ENCODE measurements at places on chromosomes 11 and 22.
A peak's percentile ranks its signal among the peaks of the same experiment; 100 is the strongest.

GRCh38 chr11:57349491-57350274 is 11.5 kb downstream of the P2RX3 start:
- H3K4me1 ChIP-seq, result no peaks in the 10 kb centered on the region
- 0 out of 2 replicates have a peak, but pooled peaks cover 5% of the 10 kb centered on the region for H3K27me3 ChIP-seq
- DNase-seq, result peak; percentile 39
- H3K27ac ChIP-seq, result no peak overlapping the region
- H3K36me3 ChIP-seq, result no peaks in the 10 kb centered on the region

DNA sequence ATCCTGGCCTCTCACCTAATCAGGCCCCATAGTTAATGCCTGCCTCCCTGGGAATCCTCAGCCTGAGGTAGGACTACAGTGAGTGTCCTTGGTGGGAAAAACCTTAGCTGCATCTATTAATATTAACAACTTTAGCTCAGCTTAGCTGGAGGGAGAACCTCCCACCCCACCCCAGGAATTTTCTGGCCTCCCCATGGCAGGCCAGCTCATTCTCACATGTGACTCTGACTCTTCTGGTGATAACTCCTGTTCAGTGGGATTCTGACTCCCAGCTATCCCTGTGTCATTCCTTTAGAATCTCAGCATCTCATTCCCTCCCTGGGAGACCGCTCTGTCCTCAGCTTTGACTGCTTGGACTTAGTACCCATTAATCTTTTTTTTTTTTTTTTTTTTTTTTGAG is 14.5 kb downstream of the ART5 start:
- H3K4me1 ChIP-seq, result no peaks in the 10 kb centered on the region
- H3K4me3 ChIP-seq, result no peak overlapping the region
- H3K27me3 ChIP-seq, result no peaks in the 10 kb centered on the region
- no peak for DNase-seq

DNA sequence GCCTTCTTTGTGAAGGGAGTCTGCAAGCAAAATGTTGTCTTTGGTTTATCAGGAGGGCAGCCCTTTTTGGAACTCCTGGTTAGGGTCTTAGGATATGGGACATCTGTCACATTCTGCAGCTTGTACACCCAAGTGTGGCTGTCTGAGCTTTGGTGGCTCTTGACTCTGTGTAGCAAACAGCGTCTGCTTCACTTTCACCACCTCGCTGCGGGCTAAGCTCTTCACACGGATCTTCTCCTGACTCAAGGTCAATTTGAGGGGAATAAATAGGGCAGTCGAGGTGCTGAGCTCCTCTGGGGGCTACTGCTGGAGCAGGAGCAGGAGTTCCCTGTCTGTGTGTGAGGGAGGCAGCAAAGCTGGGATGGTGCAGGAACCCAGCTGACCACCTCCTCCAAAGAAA is 10.6 kb downstream of the MICAL2 start:
- no peak for DNase-seq
- no peaks in the 10 kb centered on the region for H3K36me3 ChIP-seq
- H3K4me3 ChIP-seq, result no peak overlapping the region
- no peaks in the 10 kb centered on the region for H3K4me1 ChIP-seq
- no peak overlapping the region for H3K27ac ChIP-seq
- H3K27me3 ChIP-seq, result no peaks in the 10 kb centered on the region

- H3K27ac ChIP-seq, result no peak overlapping the region
- no peaks in the 10 kb centered on the region for H3K27me3 ChIP-seq
- no peaks in the 10 kb centered on the region for H3K4me1 ChIP-seq
- no peak overlapping the region for H3K4me3 ChIP-seq
- H3K36me3 ChIP-seq, result no peaks in the 10 kb centered on the region
These were observed 33.4 kb downstream of the PLA2G6 start for GRCh38 chr22:38148245-38148644.

DNA sequence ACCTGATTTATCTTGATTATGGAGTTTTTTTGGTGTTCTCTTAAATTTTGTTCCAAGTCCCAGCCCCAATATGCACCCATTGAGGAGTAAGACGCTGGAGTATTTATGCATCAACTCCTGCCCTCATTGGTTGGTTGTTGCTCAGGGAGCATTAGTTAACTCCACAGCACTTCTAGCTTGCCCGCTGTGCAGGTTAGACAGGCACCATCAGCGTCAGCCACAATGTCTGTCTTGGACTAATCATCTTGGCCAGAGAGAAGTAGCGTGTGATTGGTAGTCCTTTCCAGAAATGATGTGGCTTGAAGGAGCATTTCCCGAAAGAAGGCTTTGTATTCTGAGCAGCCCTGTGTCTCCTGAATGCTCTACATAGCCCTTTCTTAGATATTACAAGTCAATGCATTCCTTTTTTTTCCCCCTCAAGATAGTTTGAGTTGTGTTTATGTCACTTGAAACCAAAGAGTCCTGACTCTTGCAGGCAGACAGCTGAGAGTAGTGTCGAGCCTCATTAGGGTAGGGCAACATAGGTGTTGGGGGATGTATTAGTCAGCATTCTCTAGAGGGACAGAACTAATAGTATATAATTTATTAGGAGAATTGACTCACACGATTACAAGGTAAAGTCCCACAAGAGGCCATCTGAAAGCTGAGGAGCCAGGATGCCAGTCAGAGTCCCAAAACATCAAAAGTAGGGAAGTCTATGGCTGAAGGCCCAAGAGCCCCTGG is 94.6 kb upstream of the RCN1 start:
- H3K4me3 ChIP-seq, result no peak overlapping the region
- H3K27me3 ChIP-seq, result no peaks in the 10 kb centered on the region
- DNase-seq, result no peak
- H3K36me3 ChIP-seq, result no peaks in the 10 kb centered on the region
- H3K4me1 ChIP-seq, result peaks cover 5% of the 10 kb centered on the region

GRCh38 chr22:41621911-41622179 is 750 bp downstream of the XRCC6 start:
- H3K4me3 ChIP-seq, result peak overlapping the region; percentile 98
- H3K27me3 ChIP-seq, result no peaks in the 10 kb centered on the region
- peak overlapping the region; percentile 92 for H3K27ac ChIP-seq
- H3K4me1 ChIP-seq, result peaks cover 12% of the 10 kb centered on the region

DNA sequence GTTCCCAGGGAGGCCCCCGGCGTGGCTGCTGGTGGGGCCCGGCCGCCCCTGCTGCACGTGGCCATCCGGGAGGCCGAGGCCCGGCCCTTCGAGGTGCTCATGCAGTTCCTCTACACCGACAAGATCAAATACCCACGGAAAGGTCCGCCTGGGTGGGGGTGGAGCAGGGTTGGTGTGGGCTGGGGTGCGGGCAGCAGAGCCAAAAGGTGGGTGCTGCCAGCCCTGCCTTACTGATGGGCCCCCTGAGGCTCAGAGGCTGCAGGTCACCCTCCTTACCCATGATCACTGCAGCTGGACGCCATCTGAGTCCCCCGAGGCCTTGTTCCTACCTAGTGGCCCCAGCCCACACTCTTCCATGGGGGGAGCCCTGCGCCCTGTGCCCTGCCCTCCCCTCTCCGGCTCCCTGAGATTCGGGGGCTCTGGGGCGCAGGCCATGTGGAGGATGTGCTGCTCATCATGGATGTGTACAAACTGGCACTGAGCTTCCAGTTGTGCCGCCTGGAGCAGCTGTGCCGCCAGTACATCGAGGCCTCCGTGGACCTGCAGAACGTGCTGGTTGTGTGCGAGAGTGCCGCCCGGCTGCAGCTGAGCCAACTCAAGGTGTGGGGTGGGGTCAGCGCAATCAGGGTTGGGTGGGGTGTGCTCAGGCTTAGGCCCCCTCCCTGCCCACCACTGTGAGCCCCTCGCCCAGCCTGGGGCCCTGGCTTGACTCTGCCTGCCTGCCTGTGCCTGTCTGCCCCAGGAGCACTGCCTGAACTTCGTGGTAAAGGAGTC is 7.6 kb downstream of the THAP7 start:
- no peak for DNase-seq
- no peaks in the 10 kb centered on the region for H3K36me3 ChIP-seq
- no peaks in the 10 kb centered on the region for H3K4me1 ChIP-seq
- H3K27ac ChIP-seq, result no peak overlapping the region

DNA sequence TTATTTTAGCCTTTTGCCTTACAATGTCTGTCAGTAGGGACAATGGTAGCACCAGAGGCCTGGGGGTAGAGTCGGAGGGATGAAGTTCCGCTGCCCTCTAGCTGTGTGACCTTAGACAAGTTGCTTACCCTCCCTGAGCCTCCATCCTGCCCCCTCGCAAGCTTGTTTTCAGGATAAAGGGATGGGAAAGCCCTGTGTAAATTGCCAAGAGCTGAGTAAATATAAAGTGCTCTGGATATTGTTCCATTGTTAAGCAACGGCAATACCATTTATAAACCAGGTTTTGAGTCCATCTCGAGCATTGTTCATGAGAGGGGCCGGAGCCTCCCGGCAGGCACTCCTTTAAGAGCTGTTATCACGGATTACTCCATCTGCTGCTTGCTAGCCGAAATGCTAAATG is 72.9 kb downstream of the ZBTB16 start:
- H3K27ac ChIP-seq, result no peak overlapping the region
- H3K36me3 ChIP-seq, result no peaks in the 10 kb centered on the region
- H3K4me1 ChIP-seq, result 0 out of 2 replicates have a peak, but pooled peaks cover 11% of the 10 kb centered on the region
- H3K27me3 ChIP-seq, result no peaks in the 10 kb centered on the region
- H3K4me3 ChIP-seq, result no peak overlapping the region

GRCh38 chr22:18980829-18981228 is 44.7 kb upstream of the PRODH start:
- no peaks in the 10 kb centered on the region for H3K27me3 ChIP-seq
- H3K4me1 ChIP-seq, result no peaks in the 10 kb centered on the region
- H3K27ac ChIP-seq, result no peak overlapping the region

GRCh38 chr22:32331236-32331917 is 26.3 kb upstream of the RFPL3 start:
- H3K4me3 ChIP-seq, result no peak overlapping the region
- no peaks in the 10 kb centered on the region for H3K27me3 ChIP-seq
- H3K36me3 ChIP-seq, result no peaks in the 10 kb centered on the region
- no peak overlapping the region for H3K27ac ChIP-seq
- no peaks in the 10 kb centered on the region for H3K4me1 ChIP-seq

- DNase-seq, result peak; percentile 23
- H3K27me3 ChIP-seq, result peaks cover 85% of the 10 kb centered on the region
- no peaks in the 10 kb centered on the region for H3K4me1 ChIP-seq
- no peaks in the 10 kb centered on the region for H3K36me3 ChIP-seq
These were observed 6.9 kb upstream of the NRXN2 start for GRCh38 chr11:64729851-64730382.

- no peaks in the 10 kb centered on the region for H3K4me1 ChIP-seq
- peaks cover 80% of the 10 kb centered on the region for H3K27me3 ChIP-seq
- H3K36me3 ChIP-seq, result no peaks in the 10 kb centered on the region
- no peak for DNase-seq
- no peak overlapping the region for H3K27ac ChIP-seq
These were observed 41.8 kb upstream of the PRR5 start for GRCh38 chr22:44660051-44660830.

- no peak for DNase-seq
- no peak overlapping the region for H3K4me3 ChIP-seq
- H3K27ac ChIP-seq, result no peak overlapping the region
- no peaks in the 10 kb centered on the region for H3K4me1 ChIP-seq
These were observed 185.4 kb downstream of the IGLL1 start for GRCh38 chr22:23394525-23395326.

DNA sequence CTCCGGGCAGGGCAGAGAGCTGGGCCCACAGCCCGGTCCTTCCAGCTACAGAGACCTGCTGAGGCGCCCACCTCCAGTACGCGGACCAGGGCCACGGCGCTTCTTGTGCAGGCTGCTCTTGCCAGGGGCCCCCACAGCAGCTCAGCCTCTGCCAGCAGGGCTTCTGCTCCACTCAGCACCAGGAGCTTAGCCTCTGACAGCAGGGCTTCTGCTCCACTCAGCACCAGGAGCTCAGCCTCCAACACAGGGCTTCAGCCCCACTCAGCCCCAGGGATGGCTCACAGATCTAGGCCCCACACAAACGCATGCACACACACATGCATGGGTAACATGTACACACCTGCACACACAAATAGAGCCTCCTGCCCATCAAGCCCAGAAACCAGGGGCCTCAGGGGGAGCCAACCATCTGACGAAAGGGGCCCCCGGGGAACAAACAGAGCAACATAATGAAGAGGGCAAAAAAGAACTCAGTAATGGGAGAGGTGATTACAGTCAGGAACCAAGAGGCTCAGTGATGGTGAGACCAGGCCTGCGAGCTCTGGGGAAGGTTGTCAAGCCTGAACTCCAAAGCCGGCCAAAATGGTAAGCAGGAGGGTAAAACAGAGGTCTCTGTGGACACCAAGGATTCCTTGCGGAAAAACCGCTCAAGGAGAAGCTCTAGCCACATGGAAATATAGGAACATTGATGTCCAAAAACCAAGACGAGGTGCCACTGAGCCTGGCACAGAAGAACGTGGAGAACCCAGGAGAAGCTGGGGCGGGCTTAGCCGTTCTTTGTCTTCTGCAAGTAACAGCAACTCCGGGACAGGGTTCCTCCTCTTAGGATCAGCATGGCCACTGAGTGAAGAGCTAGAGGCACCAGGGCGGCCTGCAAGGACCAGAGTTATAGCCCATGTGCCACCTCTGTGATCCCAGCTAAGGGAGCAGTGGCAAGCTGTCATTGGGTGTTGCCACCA is 46.5 kb downstream of the GNB1L start:
- H3K27ac ChIP-seq, result no peak overlapping the region
- H3K36me3 ChIP-seq, result no peaks in the 10 kb centered on the region
- no peak for DNase-seq

- H3K36me3 ChIP-seq, result no peaks in the 10 kb centered on the region
- peaks cover 8% of the 10 kb centered on the region for H3K4me1 ChIP-seq
- H3K4me3 ChIP-seq, result peak overlapping the region; percentile 51
- peak; percentile 7 for DNase-seq
- peak overlapping the region; percentile 16 for H3K27ac ChIP-seq
These were observed 10.9 kb downstream of the PIM3 start for GRCh38 chr22:49971232-49972162.

DNA sequence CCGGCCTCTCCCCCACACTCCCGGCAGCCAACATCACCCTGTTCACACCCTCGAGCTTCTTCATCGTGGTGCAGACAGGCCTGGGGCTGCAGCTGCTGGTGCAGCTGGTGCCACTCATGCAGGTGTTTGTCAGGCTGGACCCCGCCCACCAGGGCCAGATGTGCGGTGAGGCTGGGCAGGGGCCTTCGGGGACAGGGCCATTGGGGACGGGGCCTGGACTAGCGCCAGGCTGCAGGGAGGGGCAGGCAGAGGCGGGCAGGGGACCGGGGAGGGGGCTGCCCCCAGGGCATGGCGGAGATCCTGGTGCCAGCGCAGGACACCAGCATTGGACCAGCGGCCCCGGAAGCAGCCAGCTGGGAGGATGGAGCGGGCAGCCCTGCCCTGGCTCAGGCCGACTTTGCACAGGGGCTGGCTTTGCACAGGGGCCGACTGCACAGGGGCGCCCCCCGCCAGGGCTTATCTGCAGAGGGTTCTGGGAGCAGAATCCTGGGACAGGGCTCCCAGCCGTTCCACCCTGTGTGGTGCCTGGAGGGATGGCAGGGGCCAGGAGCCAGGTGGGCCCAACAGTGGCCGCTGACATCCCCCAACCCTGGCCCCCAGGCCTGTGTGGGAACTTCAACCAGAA is 8.6 kb downstream of the MUC5B start:
- H3K4me3 ChIP-seq, result no peak overlapping the region
- peaks cover 74% of the 10 kb centered on the region for H3K27me3 ChIP-seq
- H3K27ac ChIP-seq, result no peak overlapping the region
- no peaks in the 10 kb centered on the region for H3K4me1 ChIP-seq

Data from MM.1S (cell line).